GM12892 (cell line): ENCODE measurements at places on chromosomes 3 and 15.

- no peak for DNase-seq
These were observed 69.4 kb downstream of the CPN2 start for GRCh38 chr3:194281766-194282165.

GRCh38 chr3:42827023-42827422 lies 17.8 kb downstream of the ACKR2 start:
- no peak for DNase-seq

GRCh38 chr3:108488631-108489030 lies 21.8 kb downstream of the MYH15 start:
- no peak for DNase-seq

DNA sequence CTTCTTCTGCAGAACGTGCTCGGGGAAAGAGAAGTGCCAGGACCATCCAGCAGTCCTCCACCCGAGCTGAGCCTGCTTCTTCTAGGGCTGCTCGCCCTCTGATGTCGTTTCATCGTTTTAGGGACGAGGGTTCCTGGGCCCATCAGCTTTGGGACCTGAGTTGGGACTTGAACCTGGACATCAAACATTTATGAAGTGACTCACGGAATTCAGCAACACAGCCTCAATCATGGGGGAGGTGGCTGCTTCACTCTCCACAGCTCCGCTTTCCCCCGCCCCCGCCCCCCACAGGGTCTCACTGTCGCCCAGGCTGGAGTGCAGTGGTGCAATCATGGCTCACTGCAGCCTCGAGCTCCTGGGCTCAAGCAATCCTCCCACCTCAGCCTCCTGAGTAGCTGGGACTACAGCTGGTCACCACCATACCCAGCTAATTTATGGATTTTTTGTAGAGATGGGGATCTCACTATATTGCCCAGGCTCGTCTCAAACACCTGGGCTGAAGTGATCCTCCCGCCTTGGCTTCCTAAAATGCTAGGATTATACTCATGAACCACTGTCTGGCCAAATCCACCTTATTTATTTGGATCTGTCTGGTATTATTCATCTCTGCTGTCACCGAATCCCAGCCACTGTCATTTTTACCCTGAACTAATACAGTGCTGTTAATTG lies 725 bp upstream of the SCAMP2 start:
- DNase-seq, result no peak

GRCh38 chr15:39059917-39060316 lies 495.3 kb upstream of the RASGRP1 start:
- no peak for DNase-seq

GRCh38 chr3:127003601-127004280 lies 20.8 kb downstream of the PLXNA1 start:
- no peak for DNase-seq

- no peak for DNase-seq
These were observed 71.9 kb downstream of the CSNK1G1 start for GRCh38 chr15:64284042-64284441.

DNA sequence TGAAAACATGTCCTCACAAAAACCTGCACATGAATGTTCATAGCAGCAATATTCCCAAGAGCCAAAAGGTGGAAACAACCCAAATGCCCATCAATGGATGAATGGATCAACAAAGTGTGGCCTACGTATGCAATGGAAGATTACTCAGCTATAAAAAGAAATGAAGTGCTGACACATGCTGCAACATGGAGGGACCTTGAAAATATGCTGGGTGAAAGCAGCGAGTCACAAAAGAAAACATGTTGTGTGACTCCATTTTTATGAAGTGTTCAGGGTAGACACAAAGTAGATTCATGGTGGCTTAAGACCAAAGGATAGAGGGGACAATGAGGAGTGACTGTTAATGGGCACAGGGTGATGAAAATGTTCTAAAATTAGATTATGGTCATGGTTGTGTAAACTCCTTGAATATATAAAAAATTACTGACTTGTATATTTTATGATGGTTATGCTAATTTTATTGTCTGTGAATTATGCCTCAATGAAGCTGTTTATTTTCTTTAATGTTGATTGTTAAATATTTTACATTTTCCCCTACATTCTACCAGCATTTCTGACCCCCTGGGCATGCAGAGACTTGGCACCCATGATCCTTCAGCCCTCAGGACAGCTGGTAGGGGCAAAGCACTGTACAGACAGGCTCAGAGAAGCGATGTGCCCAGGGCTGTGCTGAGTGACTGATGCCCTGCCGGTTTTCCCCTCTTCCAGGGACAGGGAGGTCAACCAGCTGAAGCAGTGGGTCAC lies 37.8 kb downstream of the CFAP100 start:
- DNase-seq, result no peak

GRCh38 chr15:82805994-82806406 lies at the start of gene FSD2:
Gene FSD2 (minus strand): TSS chr15:82806069. CDS start chr15:82787390, 18,679 bp downstream.
- no peak for DNase-seq
